ENCODE measurements at places on chromosomes 11 and 22.

DNA sequence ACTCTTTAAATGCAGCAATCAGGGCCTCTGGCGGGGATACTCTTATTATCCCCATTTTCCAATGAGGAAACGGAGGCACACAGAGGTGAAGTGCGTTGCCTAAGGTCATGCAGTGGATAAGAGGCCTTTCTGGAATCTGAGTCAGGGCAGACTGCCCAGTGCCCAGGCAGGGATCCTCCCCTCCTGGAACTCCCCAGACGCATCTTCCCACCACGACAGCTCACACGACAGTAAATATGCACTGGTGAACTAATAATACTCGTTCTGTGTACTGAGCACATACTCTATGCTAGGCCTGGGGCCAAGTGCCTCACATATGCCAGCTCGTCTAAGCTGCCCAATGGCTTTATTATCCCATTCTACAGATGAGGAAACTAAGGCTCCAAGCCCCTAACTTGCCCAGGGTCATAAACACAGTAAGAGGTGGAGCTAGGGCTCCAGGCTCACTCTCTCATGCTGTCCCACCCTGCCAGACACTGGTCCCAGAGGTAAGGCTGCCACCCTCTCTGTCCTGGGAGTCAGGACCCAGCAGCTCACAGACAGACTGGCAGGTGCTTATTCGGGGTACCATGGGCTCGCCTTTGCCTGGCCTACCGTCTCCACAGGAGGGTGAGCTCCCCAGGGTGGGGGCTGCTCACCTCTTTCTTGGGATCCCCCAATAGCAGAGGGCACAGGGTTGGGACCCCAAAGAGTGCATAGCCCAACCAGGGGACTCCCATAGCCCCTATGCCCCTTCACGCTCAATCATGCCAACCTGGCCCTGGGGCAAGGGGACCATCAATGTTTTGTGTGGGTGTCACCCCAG, 2.3 kb downstream of the IL2RB start:
- DNase-seq, result no peak

DNA sequence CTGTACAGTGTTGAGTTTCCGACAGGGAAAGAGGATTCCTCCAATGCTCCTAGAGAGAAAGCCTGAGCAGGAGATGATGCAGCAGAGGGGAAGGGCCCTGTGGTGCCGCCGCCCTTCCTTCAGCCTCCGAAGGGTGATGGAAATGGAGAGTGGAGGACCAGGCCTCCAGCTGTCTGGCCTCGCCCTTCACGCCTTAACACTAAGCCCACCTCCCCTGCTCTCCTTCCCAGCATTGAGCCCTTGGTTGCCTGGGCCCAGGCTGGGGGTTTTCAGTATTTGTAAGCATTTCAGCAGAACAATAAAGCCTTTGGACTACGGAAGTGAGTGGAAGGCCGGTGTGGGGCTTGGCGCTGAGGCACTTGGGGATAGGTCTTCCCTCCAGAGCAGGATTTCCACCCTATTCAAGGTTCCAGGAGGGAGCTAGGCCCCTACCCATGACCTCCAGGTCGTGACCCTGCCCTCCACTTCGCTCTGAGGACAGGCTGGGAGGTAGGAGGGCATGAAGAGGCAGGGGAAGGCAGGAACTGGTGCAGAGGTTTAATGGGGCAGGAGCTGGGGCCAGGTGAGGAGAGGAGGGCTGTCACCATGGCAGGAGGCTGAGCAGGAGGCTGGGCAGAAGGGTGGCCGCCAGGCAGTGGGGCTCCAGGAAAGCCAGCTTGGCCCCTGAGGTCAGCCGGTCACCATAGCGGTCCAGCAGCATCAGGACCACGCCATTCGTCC, 21.6 kb downstream of the TREH start:
- DNase-seq, result no peak

DNA sequence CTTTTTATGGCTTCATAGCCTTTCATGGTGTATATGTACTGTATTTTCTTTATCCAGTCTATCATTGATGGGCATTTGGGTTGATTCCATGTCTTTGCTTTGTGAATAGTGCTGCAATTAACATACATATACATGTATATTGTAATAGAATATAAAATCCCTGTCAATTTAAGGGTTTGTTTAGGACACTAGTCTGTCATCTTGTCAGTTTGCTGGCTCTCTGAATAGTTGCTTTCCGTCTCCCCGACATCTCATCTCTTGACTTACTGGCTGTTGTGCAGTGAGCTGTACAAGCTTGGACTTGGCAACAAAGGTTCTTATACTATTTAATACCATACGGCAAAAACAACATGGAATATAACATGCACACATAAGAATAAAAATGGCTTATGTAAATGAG, 1487.5 kb downstream of the LRRC4C start:
- DNase-seq, result no peak

DNA sequence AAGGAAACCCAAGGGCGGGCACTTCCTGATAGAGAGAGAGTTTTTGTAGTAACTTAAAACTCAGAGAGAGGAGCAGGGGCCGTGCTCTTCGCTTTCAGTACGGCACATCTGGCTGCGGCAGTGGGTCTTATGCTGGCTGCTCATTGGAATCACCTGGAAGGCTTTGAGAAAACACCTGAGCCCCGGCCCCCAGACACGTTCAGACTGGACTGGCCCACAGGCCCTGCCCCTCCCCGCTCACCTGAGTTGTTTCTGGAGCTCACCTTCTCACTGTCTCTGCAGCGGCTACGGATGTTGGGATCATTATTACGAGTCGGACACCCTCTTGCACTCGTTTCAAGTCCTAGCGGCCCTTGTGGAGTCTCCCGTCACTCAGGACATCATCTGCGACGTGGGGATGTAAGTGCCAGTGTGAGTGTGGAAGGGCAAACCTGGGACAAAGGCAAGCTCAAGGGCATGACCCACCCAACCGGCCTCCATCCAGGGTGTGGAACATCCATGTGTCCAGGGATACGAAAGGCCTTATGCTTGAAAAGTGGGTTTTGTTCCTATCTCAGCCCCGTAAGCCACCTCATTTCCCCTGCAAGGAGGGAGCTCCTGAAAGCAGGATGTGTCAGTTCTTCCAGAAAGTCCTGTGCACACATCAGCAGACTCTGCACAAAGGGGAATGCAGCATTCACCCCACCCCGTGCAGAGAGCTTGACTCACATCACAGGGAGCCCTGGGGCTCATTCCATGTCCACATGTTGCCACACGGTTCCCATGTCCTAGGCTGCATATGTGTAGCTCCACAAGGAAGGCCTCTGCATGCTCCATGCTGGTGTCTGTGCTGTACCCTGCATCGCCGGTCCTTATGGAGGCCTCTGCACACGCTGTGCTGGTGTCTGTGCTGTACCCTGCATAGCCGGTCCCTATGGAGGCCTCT, 5.4 kb downstream of the NADSYN1 start:
- no peak for DNase-seq

GRCh38 chr22:19304547-19304946, 13.0 kb upstream of the CLTCL1 start:
- DNase-seq, result no peak

- DNase-seq, result no peak
Measured at GRCh38 chr11:124036666-124037065, 4.5 kb downstream of the OR10G7 start.

GRCh38 chr11:13316528-13316961, 39.0 kb downstream of the BMAL1 start:
- peak; percentile 94 for DNase-seq

- peak; percentile 43 for DNase-seq
Measured at GRCh38 chr22:22060200-22061084, 77.9 kb upstream of the TOP3B start.

- peak; percentile 67 for DNase-seq
Measured at GRCh38 chr22:21937041-21937820, 15.4 kb downstream of the PPM1F start.

- no peak for DNase-seq
Measured at GRCh38 chr11:2548596-2548995, 103.8 kb downstream of the KCNQ1 start.

- DNase-seq, result no peak
Measured at GRCh38 chr22:30777587-30777986, 82.9 kb downstream of the OSBP2 start.

DNA sequence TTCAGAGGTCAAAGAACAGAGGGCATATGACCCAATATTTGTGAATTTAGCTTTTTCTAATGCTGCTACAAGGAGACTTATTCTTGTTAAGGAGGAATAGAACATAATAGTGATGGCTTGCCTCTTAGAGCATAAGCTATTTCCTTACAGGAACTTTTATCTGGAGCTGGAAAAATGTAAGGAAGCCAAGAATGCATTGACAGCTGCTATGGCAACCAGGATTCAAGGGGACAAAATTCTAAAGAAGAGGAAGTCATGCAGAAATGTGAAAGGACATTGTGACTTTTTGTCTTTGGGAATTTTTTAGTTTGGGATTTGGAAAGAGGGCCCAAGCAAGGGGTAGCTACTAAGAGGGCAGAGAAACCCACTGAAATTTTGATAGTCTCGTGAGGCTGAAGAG, 51.1 kb downstream of the EHF start:
- no peak for DNase-seq

- peak; percentile 83 for DNase-seq
Measured at GRCh38 chr11:88979641-88980040, 86.1 kb downstream of the GRM5 start.

GRCh38 chr11:43021466-43021865, 290.3 kb upstream of the API5 start:
- no peak for DNase-seq

GRCh38 chr11:118033443-118033842, 43.4 kb upstream of the TMPRSS4 start:
- DNase-seq, result no peak

- DNase-seq, result peak; percentile 33
Measured at GRCh38 chr11:92870196-92870832, 99.1 kb upstream of the MTNR1B start.

GRCh38 chr11:67780056-67780455, 105.6 kb upstream of the ALDH3B2 start:
- DNase-seq, result no peak

- no peak for DNase-seq
Measured at GRCh38 chr11:16986434-16987204, 27.6 kb downstream of the PLEKHA7 start.

DNA sequence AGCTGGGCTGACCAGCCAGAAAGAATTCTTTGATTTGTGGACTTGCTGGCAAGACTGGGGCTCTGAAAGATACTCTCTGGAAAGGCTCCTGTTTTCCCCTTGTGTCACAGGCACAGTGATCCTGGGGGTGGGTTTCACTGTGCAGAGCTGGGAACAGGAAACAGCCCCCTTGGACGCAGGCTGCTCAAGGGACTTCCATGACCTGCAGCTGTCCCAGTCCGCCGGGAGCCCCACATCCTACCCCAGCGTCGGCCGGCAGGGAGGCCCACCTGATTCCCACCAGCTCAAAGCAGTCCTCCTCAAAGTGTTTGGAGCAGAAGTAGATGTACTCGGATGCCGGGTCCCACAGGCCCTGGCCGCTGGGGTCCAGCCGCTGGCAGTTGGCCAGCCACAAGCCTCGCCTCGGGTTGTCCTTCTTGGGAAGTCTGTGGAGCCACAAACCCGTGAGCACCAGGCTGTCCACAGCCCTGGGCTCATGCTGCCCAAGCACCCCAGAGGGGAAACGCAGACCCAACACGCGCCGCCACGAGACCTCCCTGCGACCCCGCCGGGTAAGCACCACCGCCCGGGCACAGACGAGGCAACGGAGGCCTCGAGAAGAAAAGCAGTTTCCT, 824 bp downstream of the THAP7 start:
- DNase-seq, result no peak

- DNase-seq, result peak; percentile 4
Measured at GRCh38 chr11:94017446-94017845, 3.7 kb upstream of the HEPHL1 start.

GRCh38 chr11:120517390-120517761, 5.8 kb downstream of the GRIK4 start:
- no peak for DNase-seq

DNA sequence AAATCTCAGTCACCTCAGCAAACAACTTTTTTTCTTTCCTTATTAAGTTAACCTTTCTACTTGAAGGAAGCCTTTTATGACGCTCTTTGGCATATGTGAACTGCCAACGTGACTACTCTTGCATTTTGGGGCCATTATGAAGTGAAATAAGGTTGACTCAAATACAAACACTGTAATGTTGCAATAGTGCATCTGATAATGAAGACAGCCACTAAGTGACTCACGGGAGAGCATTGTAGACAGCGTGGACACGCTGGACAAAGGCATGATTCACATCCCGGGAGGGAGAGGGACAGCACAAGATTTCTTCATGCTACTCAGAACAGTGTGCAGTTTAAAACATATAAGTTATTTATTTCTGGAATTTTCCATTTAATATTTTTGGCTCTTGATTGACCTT, 560.8 kb downstream of the ETS1 start:
- DNase-seq, result peak; percentile 99

GRCh38 chr11:70732881-70733196, 334.5 kb downstream of the CTTN start:
- DNase-seq, result peak; percentile 29

DNA sequence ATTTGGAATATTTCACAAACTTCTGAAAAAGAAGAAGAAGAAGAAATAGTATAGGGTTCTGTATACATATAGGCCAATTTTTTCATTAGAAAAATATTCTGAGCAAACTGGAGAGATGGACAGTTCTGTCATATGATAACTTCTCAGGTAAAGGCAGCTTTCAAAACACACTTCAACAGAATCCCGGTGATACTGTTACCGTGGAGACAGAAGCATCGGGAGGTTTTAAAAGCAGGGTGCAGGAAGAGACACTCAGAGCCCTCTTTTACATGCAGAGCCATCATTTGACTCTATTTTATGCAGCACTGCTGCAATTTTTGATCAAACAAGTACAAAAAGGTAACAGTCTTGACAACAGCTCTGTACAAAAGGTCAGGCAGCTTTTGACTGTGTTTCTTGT, 1785.4 kb downstream of the LRRC4C start:
- DNase-seq, result no peak

GRCh38 chr11:47348859-47349258, 3.6 kb downstream of the MYBPC3 start:
- DNase-seq, result peak; percentile 31

GRCh38 chr11:5036669-5037068, 9.7 kb upstream of the OR52J3 start:
- no peak for DNase-seq

GRCh38 chr11:17760102-17761029, 25.8 kb downstream of the KCNC1 start:
- DNase-seq, result peak; percentile 55
